ENCODE measurements at places on chromosomes 6 and 20.

DNA sequence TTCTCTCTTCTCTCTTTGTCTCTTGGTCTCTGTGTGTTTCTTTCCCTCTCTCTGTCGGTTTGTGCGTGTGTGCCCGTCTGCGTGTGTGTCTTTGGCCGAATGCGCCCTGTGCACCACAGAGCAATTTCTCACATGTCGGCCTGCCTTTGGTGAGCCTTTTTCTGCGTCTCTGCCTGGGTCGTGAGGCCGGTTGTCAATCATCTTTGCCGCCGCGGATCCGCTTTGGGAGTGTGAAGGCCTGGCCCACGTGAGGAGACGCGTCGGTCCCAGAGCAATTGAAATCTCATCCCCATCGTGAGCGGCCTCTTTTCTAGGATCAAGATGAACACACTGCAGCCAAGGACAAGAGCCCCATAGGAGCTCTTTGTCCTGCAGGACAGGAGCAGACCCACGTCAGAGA lies 580.7 kb upstream of the ZNF337 start:
- DNase-seq, result no peak

- DNase-seq, result no peak
Measured at GRCh38 chr6:165098165-165098564, 211.2 kb downstream of the C6orf118 start.

- no peak for DNase-seq
Measured at GRCh38 chr6:12801141-12801540, 84.6 kb downstream of the PHACTR1 start.

DNA sequence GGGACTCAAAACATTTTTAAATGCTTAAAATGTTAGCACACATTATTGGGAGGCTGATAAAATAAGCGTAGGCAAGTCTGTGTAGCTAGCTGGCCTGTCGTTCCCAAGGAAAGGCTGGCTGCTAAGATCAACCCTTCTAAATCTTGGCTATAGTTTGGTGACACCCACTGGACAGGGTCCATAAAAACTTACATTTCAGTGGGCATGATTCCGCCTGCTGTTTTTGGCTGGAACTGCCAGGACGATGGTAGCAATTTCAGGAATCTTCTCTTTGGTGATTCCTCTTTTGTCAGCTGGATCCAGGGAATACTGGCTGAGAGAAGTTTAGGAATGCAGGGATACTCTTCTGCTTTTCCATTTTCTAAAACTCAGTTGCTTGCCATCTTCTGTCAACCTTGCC lies 162.2 kb downstream of the NKAIN2 start:
- no peak for DNase-seq

DNA sequence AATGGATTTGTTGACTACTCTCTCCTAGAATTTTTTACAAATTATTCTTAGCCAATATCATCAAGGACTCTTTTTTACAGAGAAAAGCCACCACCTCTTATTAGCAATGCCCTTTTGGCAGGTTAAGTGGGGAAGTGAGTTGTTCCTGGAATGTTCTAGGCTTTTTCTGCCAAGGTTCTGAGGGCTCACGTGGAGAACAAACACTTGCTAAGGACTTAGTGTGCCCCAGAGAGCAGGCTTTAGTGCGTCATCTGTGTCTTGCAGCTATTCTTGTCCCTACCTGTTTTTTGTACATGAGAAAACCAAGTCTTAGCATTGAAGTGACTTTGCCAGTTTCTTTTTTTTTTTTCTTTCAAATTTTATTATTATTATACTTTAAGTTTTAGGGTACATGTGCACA lies 33.5 kb downstream of the CFAP61 start:
- DNase-seq, result no peak

- DNase-seq, result no peak
Measured at GRCh38 chr6:84379142-84379541, 151.7 kb upstream of the CEP162 start.

- no peak for DNase-seq
Measured at GRCh38 chr6:158471339-158471738, 88.6 kb upstream of the TMEM181 start.

DNA sequence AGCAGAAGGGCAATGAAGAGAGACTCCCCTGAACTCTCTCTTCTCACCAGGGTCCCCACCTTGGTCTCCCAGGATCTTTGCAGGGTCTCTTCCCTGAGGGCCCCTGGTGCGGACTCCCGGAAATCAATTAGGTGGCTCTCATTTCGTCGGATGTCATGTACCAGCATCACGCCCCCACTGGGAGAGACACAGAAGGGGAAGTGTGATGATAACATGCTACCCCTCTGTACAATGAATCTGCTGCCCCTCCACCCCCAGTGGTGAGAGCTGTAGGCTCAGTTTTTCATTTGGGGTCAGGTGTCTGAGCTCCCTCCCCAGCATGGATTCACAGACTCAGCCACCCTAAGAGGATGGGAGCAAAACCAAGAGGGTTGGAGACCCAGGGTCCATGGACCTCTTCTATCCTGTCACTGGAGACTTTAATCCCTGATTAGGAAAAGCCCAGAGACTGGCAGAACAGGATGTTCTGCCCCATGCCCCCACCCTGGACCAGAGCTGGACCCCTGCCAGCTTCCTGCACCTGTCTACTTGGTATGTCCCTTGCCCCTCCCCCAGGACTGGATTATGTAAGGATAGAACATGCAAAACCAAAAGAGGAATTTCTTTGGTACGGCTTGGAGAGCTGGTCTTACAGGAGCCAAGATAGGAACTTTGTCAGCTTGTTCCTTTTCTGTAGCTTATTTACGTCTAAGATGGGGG lies 11.1 kb downstream of the GGT7 start:
- no peak for DNase-seq

DNA sequence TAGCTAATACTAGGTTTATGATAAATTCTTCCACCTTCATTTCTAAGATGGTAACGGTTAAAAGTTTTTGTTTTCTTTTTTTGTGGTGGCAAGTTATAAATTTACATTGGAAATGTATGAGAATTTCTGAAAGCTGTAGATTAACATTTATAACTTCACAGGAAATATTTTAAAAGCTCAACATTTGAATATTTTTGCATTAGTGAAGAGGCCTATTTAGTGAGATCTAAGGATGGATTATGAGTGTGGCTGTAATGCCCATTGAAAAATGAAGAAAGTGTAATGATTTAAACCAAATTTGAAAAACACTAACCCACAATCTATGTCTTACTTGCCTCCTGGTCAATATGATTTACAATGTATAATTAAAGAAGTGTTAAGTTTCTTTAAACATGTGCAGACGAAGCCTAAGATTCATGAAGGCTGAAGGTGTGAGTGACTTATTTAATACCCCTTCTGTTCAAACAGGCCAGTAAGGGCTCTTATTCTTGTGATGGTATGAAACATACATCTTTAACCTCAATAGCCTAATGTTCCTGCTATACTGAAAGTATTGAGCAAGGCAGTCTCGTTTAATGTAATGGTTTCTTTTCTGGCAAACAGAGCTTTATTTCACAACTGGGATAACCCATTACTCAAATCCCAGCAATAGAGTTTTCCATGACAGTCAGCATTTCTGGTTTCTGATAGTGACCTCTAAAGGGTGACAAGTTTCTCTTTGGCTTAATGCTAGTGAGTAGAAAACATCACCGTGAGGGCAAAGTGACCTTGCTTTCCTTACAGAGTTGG lies 13.2 kb downstream of the HDGFL1 start:
- DNase-seq, result no peak

GRCh38 chr20:49888212-49889000 lies 26.9 kb downstream of the SPATA2 start:
- no peak for DNase-seq

DNA sequence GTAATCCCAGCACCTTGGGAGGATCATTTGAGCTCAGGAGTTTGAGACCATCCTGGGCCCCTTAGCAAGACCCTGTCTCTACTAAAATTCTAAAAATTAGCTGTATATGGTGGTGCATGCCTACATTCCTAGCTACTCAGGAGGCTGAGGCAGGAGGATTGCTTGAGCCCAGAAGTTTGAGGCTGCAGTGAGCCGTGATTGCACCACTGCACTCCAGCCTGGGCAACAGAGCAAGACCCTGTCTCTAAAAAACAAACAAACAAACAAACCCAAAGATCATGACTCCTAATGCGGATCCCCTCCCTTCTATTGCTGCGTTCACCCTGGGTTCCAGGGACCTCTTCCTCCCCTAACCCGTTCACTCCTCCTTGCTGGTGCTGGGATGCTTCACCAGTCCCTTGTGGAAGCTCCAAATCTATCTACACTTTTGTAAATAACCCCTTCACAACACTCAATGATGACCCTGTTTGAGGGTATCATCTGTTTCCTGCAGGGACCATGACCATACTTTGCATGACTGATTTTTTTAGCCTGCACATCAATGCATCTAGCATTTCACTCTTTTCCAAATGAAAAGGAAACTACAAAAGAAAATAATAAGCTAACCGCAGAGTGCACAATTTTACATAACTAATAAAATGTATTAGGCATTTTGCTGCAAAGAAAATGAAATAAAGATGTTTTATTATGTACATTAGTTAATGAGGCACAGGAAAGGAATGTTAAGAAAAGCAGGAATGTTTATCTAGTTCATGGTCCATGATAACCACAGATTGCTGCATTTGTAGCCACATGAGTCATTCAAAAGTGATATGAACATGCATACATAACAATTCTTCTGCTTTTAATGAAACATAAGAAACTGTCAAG lies 30.5 kb upstream of the IPCEF1 start:
- DNase-seq, result no peak

GRCh38 chr20:57350081-57350710 lies 859 bp upstream of the RAE1 start:
- no peak for DNase-seq

GRCh38 chr20:15889514-15890256 lies 683.6 kb downstream of the KIF16B start:
- no peak for DNase-seq

DNA sequence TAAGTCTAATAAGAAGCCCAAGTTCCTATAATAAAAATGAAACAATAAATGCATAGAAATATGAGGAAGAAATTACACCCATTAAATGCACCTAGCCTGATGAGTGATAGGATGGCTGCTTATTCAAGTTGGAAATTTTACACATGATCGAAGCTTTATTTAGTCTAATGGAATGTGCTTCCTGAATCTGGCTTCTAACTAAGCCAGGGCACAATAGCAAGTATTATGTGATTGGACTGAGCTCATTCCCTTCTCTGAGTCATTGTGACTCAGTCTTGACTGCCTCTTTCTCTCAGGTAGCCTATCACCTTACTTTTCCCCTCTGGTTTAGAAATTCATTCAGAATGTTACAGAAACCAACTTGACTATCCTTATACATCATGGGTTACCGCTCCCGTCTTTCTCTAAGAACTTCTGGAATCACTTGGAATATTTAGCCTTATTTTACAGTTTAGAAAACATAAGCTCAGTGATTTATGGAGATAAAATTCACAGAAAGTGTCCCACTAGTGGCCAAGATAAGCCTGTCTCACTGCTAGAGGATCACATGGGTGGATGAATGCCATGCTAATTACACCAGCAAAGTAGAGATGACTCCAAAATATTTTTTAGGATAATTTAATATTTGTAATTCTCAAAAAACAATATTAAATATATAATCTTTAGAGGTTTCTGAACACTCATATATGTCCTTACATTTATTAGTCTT lies 505.3 kb upstream of the JAG1 start:
- DNase-seq, result no peak

GRCh38 chr6:149332602-149333265 lies 15.2 kb downstream of the TAB2 start:
- DNase-seq, result no peak

DNA sequence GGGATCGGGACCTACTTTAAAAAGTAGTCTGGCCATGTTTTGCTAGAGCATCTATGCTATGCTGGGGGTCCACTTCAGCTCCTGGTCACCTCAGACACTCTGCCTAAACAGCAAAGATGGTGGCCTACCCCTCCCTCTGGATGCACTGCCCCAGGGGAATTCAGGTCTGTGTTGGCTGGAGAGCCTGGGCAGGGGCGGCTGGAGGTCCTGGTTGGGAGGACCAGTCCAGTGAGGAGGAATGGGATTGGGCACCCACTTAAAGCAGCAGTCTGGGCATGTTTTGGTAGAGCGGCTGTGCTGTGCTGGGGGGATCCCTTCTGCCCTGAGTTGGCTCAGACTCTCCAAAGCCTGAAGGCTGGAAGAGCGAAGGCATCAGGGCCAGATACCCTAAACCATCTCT lies 23.2 kb upstream of the TCF21 start:
- no peak for DNase-seq

- no peak for DNase-seq
Measured at GRCh38 chr6:1094306-1094705, 217.6 kb upstream of the FOXQ1 start.

GRCh38 chr6:34146021-34146782 lies at the start of gene GRM4:
GRM4 (minus strand) TSS chr6:34146087; CDS start chr6:34133496, 12,591 bp downstream.
- no peak for DNase-seq

GRCh38 chr20:45032781-45033180 lies 66.5 kb downstream of the STK4 start:
- no peak for DNase-seq

DNA sequence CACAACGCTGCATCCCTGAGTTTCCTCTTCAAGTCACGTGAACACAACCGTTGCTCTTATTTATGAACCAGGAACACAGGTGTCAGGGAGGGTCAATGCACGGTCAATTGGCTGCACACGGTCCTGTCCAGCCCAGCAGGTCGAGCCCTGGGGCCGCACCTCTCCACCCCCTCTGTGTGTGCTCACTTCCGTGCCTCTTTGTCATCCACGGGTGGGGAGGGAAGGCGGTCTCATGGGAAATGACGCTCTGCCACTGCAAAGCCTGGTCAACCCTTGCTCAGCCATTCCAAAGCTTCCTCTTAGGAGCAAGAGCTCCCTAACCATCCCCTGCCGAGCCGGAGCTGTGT lies 38.7 kb downstream of the DACT2 start:
- no peak for DNase-seq

GRCh38 chr6:37168163-37168758 lies 1.7 kb upstream of the PIM1 start:
- DNase-seq, result no peak

DNA sequence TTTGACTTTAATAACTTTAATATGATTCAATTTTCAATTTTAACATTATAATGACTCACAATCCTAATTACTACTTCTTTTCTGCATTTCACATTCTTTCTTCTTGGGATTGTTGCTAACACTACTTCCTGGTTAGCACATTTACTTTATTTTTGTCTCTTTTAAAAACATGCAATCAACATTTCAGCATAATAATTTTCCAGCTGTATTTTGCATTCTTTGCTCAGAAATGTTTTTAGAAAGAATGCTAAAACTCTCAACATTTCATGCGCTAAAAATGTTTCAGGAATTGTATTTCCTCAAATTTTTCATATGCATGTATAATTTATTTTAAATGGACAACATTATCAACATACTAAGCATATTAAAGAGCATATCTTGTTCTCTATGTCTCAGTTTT lies 1302.1 kb upstream of the GJE1 start:
- no peak for DNase-seq

GRCh38 chr6:166006900-166007301 lies 160.8 kb downstream of the TBXT start:
- no peak for DNase-seq

GRCh38 chr6:44185953-44186634 lies 27.5 kb downstream of the CAPN11 start:
- no peak for DNase-seq

GRCh38 chr6:105041880-105042279 lies 85.0 kb downstream of the LIN28B start:
- no peak for DNase-seq

- no peak for DNase-seq
Measured at GRCh38 chr6:3414327-3415081, 42.3 kb downstream of the SLC22A23 start.

Measured in NCI-H1436 treated with DMSO at 0.1 percent for 48 hours (cell line).